ENCODE measurements at places on chromosomes 1 and 21.

- no peak for DNase-seq
Observed at GRCh38 chr1:91402023-91402422, 2.6 kb downstream of the HFM1 start.

GRCh38 chr1:197890936-197891335, 11.5 kb upstream of the C1orf53 start:
- DNase-seq = no peak

DNA sequence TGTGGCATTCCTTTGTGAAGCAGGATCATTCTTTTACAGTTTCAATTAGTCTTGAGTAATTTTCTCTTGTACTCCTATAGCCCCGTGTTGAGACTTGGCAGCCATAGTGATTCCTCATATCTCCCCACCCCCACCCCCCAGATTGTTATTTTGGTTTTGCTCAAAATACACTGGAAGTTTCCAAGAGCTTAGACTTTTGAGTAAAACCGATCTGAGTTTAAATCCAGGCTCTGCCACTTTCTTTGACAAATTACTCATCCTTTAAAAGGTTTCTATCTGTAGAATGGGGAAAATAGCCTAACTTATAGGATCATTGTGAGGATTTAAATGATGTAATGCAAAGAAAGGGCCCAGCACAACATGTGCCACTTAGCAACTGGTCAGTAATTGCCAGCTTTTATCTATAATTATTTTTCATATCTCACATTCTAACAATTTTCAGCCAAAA, 53.1 kb upstream of the RC3H1 start:
- no peak for DNase-seq

- no peak for DNase-seq
Observed at GRCh38 chr21:26888256-26888655, 43.0 kb upstream of the ADAMTS1 start.

DNA sequence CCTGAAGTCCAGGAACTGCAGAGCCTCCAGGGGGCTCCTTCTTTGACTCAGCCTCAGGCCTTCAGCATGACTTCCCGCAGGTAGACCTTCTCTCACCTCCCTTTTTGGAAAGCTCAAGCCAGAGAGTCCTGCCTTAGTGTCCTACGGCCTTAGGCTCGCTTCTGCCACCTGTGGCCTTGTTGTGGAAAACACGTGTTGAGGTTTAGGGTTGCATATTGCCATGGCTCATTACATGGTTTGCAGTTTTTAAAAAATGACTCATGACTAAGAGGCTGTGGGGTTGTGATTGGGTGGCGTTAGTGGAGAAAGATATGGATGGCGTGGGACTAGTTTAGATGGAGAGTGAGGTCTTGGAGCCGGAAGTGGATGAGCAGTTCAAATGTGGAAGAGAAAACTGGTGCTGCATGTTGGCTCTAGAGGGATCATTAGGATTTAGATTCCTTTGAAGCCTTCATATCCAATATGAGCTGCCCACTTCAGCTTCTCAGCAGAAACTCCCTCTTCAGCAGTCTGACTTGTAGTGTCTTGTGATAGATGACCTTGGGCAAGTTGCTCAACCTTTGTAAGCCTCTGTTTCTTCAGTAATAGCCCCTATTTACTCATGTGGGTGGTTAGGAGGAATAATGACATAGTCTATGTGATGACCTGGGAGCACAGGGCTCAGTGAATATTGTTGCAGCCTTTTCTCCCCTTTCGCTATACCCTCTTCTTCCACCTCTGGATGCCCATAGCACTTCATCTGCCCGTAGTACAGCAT, 6.5 kb upstream of the FGGY start:
- peak; percentile 73 for DNase-seq

- DNase-seq = peak; percentile 88
Observed at GRCh38 chr1:227356620-227357146, 38.4 kb upstream of the CDC42BPA start.

GRCh38 chr1:47830641-47831333, 166.4 kb downstream of the TRABD2B start:
- DNase-seq = no peak

All from islet precursor cell (in vitro differentiated cells).